Hematopoietic multipotent progenitor cell treated with erythropoietin and hydrocortisone succinate and interleukin-3 and kit ligand, for 15 days (in vitro differentiated cells): ENCODE measurements at places on chromosomes 16 and 17.

- no peak for DNase-seq
Measured at GRCh38 chr16:64977206-64977920, 144.5 kb downstream of the CDH11 start.

DNA sequence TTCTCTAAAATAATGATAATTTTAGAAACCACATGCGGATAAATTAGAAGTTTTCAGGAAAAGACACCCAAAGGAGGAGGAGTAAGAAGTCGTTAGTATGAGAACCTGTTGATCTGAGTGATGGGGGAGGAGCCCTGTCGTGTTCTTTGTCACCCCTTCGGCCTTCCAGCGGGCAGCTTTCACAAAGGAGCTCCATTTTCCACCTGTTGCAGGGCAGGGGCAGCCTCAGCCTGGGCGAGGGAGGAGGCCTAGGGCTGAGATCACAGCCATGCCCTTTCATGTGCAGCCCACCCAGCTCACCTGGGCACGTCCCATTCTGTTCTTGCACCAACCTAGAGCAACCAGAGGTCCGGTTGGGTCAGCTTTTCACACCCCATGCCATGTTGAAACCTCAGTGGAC, 5.3 kb downstream of the DUSP14 start:
- DNase-seq: no peak

- no peak for DNase-seq
Measured at GRCh38 chr17:5485270-5486205, at the start of gene DERL2. Gene DERL2 (minus strand): TSS chr17:5486178. CDS start chr17:5486161, 17 bp downstream.

DNA sequence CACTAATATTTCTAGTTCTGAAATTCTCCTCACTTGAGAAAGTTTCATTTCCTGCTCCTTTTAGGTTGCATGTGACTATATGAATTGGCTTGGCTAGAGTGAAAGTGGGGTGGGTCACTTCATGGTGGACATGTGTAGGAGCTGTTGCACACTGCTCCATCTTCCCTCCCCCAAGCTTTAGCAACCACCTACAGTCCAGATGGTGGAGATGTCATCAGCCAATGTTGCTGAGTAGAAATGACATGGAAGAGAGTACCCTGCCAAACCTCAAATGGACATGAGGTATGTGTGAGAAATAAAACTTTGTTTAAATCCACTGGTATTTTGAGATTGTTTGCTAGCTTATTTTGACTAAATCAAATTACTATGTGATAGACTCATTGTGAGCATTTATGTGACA, 281.5 kb downstream of the CA10 start:
- DNase-seq: no peak

DNA sequence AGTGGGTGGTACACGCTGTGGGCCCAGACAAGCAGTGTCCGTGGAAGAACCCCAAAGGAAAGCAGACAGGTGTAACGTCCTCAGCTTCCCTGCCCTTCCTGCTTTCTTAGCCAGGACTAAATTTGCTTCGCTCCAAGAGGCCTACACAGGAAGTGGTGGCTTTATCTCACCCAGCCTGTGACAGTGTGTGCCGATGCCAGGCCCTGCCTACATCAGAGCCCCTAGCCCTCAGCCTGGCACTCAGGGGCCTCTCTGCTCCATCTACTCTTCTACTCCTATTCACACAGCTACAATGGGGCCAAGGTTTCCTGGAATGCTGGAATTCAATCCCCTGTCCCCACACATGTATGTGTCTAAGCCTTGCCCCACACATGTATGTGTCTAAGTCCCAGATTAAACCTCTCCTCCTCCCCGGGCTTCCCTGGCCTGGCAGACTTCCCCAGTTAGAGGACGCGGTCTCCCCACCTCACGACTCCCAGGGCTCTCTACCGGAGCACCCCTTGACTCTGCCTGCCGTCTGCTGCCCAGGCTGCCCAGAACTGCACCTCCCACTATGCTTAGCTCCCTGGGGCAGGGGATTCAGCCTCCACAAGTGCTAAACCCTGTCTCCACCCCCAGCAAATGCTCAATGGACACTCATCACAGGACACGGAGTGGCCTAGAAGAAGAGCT, 8.2 kb downstream of the PGAP3 start:
- peak; percentile 43 for DNase-seq

- no peak for DNase-seq
Measured at GRCh38 chr16:11615748-11616447, 29.2 kb upstream of the LITAF start.
